Foreskin melanocyte (primary cell): ENCODE measurements at places on chromosomes 3 and 15.
A peak's percentile ranks its signal among the peaks of the same experiment; 100 is the strongest.

DNA sequence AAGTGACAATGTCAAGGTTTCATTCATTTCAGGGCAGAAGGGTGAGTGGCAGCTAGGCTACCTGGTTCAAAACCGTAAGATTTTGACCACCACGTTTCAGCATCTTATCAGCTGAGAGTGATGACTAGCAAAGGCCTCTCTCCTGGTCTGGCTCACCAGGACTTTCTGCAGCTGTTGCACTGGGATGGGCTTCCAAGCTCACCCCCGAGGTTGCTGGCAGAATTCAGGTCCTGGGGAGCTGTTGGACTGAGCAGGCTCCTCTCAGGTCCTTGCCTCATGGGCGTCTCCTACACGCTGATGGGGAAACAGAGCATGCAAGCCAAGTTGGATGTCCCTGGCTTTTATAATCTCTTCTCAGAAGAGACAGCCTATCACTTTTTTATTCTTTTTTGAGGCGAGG is 88.8 kb upstream of the RNU6-1 start:
- DNase-seq: no peak

- no peak for DNase-seq
Observed at GRCh38 chr3:94431876-94432570, 369.2 kb downstream of the NSUN3 start.

DNA sequence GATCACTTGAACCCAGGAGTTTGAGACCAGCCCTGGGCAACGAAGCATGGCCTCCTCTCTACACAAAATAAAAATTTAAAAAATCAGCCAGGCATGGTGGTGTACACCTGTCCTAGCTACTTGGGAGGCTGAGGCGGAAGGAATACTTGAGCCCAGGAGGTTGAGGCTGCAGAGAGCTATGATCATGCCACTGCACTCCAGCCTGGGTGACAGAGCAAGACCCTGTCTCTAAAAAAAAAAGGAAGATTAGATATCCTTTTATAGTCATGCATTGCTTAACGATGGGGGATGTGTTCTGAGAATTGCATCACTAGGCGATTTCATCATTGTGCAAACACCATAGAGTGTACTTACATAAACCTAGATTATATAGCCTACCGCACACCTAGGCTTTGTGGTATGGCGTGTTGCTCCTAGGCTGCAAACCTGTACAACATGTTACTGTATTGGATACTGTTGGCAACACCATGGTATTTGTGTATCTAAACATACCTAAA is 12.6 kb downstream of the ALAS1 start:
- no peak for DNase-seq

DNA sequence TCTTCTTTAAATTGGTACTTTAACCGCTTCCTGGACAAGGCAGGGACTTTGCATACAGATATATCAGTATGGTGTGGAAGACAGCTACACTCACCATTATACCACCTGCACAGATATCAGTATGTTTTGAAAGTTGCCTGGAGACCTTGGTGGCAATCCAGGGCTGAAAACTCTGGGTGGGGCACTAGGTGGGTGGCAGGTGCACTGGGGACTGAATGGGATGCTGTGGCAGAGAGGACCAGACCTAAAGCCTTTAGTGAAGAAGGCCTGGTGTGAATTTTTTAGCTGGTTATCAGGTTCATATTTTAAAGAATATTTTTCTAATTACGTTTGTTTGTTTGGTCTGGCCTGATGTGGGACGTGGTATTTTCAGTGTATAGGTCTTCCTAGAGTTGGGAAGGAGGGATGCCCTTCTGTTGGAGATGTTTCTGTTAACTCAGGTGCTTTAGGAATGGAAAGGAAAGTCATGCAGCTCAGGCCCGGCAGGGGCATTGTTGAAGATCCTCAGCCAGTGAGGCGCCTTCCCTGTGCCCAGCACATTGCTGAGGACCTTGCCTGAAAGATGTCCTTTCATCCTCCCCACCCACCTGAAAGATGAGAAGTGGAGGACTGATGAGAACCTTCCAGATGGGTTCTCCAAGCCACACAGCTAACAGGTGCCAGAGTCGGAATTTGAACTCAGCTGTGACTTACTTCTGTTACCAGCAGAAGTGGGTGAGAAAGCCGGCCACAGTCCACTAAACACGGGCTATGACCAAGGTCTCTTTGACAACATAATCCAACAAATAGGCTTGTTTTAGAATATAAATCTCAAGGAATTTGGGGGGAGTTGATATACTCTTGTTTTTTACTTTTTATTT is 77.3 kb downstream of the APBA2 start:
- DNase-seq: no peak

- no peak for DNase-seq
Observed at GRCh38 chr3:145639875-145640274, 521.1 kb downstream of the PLOD2 start.

DNA sequence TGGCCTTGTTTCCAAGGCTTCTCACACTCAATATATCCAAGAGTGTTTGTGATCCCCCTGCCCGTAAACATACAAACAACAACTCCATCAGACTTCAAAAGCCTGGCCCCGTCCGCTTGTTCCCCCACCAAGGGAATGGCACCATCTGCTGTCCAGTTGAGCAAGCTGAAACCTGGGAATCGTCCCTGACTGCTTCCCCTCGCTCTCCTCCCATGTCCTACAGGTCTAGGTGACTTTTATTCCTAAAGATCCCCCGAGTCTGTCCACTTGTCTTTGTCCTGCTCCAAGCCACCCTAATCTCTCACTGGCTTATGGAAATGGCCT is 27.9 kb upstream of the FAM174B start:
- peak; percentile 37 for DNase-seq

GRCh38 chr3:137770835-137771399 is 6.8 kb downstream of the SOX14 start:
- DNase-seq: no peak

- DNase-seq: no peak
Observed at GRCh38 chr3:15265655-15266509, 59.8 kb downstream of the CAPN7 start.

GRCh38 chr3:183737116-183737515 is 39.5 kb downstream of the YEATS2 start:
- DNase-seq: peak; percentile 8

GRCh38 chr15:71657141-71657540 is 153.2 kb upstream of the NR2E3 start:
- DNase-seq: no peak

GRCh38 chr3:72247126-72247525 is 462.2 kb upstream of the PROK2 start:
- no peak for DNase-seq

- no peak for DNase-seq
Observed at GRCh38 chr3:127133971-127134370, 59.0 kb upstream of the PRR23E start.

GRCh38 chr3:194612221-194612620 is 21.0 kb downstream of the TMEM44 start:
- DNase-seq: no peak

DNA sequence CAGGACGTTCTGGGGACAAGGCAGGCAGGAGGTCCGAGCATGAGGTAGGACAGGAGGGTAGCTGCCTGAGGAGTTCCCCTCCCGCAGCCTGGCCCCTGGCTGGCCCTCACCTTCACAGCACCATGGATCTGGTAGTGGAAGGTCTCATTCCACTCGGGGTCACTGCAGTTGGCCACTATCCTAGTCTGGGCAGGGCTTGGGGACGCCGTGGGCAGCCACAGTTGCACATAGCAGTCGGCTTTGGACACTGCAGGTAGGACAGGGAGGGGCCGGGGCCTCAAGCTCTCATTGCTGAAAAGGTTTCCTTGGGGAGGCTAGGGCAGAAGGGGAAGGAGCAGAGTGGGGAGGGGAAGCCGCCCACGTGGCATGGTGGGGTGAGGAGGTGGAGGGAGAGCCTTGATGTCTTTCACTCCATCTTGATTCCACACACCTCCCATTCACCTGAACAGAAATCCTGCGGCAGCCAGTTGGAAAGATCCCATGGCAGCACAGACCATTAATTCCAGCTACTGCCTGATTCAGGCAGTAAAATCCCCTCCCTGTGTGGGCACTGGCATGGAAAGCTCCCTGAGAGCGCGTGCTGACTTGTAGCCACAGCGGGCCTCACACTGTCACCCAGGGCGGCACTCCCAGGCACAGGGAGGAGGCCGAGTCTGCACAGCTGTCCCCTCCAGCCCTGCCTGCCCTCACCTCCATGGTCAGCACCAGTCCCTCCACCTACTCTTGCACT is 2.1 kb downstream of the PLA2G4F start:
- DNase-seq: no peak

GRCh38 chr3:168094877-168095610 is 680 bp downstream of the GOLIM4 start:
- peak; percentile 64 for DNase-seq

GRCh38 chr3:158790901-158791589 is 10.8 kb upstream of the MFSD1 start:
- peak; percentile 54 for DNase-seq

DNA sequence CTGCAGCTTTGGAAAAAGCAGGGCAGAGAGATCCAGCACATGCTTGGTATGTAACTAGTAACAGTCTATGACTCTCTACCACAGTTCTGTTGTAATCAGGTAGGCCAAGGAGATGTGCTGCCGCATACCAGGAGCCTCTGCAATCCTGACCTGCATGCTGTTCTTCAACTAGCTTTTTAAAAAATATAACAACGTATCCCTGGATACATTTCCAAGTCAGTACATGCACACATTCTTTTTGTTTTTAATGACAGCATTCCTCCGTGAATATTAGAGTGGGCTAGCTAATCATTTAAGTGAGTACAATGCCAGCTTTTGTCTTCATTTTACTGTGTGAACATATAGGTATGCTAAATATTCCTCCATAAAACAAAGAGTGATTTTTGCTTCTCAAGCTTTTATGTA is 437.8 kb downstream of the RBMS3 start:
- no peak for DNase-seq

DNA sequence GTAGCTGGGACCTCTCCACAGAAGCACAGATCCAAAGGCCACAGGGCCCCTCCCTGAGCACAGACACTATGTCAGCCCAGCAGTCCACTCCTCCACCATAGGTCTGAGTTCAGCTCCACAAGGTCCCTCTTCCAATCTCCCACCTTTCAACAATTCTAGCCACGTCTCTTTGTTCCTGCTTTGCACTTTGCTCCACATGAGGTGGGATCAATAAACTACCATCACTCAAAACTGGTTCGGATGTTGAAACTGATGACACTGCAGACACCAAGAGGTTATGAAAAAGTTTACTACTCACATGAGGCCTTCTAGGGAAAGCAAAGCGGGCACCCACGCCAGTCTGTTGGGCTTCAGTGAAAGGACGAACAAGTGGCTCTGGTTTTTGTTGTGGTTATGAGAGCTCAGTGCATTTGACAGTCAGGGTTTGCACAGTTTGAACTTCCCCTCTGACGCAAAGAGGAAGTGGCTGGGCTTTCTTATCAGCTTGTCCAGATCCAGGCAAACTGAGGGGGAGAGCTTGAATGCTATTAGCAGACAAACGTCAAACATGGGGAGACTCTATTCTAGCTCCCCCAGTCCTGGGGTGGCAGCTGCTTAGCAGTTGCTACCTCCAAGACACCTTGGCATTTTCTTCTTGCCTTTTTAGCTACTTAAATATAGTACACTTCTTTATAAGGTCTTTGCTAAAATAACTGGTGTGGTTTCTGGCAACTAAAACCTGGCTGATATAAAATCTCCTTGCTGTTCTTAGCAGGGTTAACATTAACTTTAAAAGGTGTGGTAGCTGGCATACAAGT is 37.8 kb downstream of the ZNF445 start:
- DNase-seq: no peak

DNA sequence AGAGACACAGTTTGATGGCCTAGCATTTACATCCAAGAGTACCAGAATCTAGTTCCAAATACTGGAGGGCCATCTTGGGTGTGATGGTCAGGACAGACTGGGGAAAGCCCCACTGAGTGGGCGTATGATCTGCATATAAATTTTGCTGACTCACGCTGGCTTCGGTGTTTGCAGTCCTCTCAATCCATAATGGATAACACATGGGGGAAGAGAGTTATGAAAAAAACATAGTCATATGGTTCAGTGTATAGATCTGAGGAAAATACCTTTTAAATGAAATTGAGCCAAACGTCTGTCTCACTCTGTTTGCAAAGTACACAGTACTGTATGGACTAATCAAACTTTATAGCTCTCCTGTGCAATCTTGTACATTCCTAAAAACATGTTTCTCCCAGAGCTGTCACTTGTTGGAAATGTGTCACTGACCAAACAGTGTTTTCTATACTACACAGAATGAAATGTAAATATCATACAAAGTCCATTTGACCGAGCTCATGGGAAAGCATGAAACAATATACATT is 125.3 kb upstream of the THBS1 start:
- DNase-seq: no peak

DNA sequence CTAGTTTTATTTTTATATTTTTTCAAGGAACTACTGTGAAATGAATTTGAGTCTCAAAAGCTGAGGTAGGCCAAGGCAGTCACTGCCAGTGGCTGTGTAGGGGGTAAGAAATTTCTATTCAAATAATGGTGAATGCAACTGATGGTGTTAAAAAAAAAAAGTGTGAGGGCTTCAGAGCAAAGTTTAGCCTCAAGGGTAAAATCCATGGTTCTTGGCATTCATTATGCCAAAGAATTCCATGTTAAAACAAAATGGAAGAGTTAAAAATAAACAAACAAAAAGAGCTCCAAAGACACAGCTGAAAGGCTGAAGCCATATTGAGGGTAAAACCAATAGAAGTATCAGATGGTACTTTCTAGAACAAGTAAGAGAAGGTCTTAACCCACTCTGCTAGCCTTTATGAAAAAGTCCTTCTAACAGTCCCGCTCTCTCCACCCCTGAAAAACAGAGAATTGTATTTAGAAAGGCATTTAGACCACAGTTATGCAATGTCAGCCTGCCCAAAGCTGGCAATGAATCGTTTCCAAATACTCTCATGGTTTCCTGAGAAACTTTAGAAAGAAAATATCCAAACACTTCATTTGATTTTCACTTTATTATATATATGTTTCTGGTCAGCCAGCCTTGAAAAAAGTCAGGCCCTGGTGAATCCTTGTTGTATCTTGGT is 158.4 kb upstream of the GMNC start:
- DNase-seq: peak; percentile 20

GRCh38 chr3:196016485-196016884 is 65.4 kb downstream of the TFRC start:
- DNase-seq: no peak

GRCh38 chr3:10945683-10946287 is 46.8 kb upstream of the SLC6A1 start:
- peak; percentile 12 for DNase-seq

DNA sequence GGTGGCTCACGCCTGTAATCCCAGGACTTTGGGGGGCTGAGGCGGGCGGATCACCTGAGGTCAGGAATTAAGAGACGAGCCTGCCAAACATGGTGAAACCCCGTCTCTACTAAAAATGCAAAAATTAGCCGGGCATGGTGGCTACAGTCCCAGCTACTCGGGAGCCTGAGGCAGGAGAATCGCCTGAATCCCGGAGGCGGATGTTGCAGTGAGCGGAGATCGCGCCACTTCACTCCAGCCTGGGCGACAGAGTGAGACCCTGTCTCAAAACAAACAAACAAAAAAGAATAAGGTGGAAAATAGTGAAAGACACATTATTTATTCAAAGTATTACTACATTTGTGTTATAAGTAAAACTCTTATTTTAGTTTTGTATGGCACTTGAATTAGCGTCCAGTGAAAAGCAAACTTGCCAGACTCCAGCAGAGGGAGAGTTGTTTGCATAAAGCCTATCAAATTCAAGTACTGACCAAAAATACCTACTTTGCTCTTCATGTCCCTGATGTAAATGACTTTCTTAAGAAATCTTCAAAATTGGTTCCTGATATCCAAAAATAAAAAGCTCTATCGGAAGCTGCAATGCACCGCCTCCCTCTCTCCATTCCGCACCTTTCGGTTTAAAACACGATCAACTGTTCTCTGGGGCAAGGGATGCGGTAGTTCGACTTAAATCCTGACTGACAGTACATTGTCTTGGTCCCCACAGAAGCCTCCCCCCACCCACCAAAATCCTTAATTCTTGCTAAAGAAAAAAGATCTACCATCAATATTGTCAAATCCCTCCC is 1.2 kb downstream of the TRPM7 start:
- peak; percentile 9 for DNase-seq
